ENCODE measurements at places on chromosomes 12 and 14.

DNA sequence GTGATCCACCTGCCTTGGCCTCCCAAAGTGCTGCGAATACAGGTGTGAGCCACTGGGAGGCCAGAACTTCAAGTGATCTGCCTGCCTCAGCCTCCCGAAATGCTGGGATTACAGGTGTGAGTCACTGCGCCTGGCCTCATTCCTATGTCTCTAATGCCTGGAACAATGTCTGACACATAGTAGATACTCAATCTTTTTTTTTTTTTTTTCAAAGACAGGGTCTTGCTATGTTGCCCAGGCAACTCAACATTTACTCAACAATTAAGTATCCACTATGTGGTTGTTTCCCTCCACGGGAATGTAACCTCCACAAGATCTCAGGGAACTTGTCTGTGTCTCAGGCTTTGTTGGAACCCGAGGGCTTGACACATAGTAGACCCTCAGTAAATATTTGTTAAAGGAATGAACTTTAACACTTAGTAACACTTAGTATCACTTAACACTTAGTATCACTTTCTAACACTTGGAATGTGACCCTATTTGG is 3.0 kb upstream of the TMEM120B start:
- no peak for DNase-seq

DNA sequence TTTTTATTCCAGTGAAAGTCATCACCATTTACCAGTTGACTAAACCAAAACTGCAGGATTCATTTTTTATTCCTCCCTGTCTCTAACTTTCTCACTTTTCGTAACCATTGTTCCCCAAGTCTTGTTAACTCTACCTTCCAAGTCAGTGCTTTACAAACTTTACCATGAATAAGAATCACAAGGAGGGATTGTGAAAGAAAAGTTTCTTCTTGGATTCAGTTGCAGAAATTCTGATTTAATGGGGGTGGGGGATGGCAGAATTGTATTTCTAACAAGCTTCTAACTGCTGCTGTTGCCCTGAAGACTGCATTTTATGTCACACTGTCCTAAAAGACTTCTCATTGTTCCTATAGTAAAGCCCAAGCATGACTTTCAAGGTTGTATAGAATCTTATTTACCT is 5.0 kb upstream of the RAB21 start:
- no peak for DNase-seq

DNA sequence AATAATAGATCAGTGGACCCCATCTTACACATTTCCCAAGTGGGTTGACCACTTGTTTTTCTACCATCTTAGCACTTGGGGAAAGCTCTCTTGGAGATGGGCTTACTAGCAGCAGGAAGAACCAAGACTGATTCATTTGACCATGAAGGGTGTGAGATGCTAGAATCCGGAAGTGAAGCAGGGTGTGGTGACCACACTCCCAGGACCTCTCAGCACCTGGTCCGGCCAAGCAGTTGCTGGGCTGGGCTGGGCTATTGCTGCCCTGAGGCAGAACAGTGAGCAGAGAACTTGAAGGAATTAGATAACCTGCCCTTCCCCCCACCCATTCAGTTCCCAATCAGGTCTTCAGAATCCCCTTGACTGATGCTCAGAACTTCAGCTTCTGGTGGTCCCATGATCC is 24.4 kb downstream of the ADCY6 start:
- DNase-seq: no peak

- DNase-seq: no peak
Observed at GRCh38 chr12:116804051-116804450, 65.9 kb downstream of the RNFT2 start.

GRCh38 chr14:54652188-54652587 is 85.3 kb downstream of the SAMD4A start:
- no peak for DNase-seq

- no peak for DNase-seq
Observed at GRCh38 chr14:104927432-104927816, 2.7 kb downstream of the PLD4 start.
